ENCODE measurements at places on chromosomes 2 and 18.

- no peaks in the 10 kb centered on the region for H3K27me3 ChIP-seq
- H3K36me3 ChIP-seq, result no peaks in the 10 kb centered on the region
- peaks cover 6% of the 10 kb centered on the region for H3K4me1 ChIP-seq
- DNase-seq, result no peak
Measured at GRCh38 chr18:46563317-46563716, 93.7 kb downstream of the LOXHD1 start.

DNA sequence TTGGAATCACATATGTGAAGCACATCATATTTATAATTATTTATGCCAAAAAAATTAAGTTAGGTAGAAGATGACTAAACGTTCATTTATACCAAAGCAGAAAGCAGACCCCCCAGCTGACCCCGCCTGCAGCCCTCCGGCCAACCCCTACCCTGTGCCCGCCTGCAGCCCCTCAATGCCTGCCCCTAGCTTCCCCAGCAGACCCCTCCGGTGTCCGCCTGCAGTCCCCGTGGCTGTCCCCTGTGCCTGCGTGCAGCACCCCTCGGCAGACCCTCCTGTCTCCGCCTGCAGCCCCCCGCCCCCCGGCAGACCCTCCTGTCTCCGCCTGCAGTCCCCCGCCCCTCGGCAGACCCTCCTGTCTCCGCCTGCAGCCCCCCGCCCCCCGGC is 136.2 kb downstream of the NFATC1 start:
- H3K36me3 ChIP-seq, result peaks cover 15% of the 10 kb centered on the region
- peaks cover 21% of the 10 kb centered on the region for H3K4me1 ChIP-seq
- H3K4me3 ChIP-seq, result no peak overlapping the region
- H3K27me3 ChIP-seq, result peaks cover 6% of the 10 kb centered on the region

GRCh38 chr2:8663997-8664396 is 17.9 kb upstream of the ID2 start:
- H3K4me1 ChIP-seq, result peaks cover 19% of the 10 kb centered on the region
- no peak for DNase-seq
- no peak overlapping the region for H3K4me3 ChIP-seq
- no peaks in the 10 kb centered on the region for H3K36me3 ChIP-seq

DNA sequence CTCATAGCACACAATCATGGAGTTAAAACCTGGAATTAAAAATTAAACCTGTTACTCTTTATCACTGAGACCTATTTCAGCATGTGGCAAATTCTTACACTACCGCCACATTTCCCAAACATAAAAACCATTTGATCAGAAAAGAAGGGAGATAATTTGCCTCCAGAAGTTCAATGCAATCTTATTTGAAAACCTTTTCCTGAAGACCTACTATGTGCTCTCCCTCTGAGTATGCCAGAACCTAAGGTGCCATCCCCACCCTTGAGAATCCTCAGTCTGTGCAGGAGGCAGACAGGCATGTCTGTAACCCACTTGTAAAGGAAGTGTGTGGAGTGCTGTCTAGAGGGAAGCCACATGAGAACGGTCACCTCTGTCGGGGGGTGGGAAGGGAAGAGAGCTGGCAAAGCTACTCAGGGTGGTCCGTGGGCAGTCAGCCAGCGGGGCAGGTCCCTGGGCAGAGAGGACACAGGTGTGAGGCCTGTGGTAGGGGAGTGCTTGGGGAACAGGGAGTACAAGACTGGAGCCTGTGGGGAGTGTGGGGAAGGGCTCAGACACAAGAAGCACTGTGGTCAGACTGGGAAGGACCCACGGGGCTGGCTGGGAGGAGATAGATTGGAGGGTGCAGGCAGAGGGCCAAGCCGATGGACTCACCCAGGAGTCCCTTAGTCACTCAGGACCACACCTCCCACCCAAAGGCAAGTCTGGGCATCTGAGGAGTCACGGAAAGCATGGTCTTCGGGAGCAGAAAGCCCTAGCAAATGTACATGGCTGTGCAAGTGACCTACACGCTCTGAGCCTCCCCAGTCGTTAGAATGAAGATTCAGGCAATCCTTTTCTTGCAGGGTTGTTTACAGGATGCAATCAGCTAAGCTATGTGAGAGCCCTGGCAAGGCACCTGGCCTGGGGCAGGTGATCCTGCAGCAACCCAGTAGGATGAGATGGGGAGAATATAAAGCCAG is 22.8 kb downstream of the CRACDL start:
- no peaks in the 10 kb centered on the region for H3K27me3 ChIP-seq
- H3K27ac ChIP-seq, result no peak overlapping the region
- peaks cover 58% of the 10 kb centered on the region for H3K4me1 ChIP-seq
- H3K4me3 ChIP-seq, result no peak overlapping the region
- DNase-seq, result no peak

DNA sequence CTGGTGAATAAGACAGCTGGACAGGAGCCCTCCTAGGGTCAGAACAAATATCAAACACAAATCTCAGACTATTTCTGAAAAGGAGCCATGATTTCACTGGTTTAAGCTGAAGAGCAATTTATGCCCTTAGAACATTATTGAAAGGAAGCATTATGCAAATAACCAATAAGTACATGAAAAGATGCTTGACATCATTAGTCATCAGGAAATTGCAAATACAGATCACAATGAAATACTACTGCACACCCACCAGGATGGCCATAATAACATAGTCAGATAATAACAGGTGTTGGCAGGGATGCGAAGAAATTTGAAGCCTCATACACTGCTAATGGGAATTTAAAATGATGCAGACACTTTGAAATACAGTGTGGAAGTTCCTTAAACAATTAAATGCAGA is 176.4 kb upstream of the RAB6C start:
- H3K27ac ChIP-seq, result no peak overlapping the region
- no peaks in the 10 kb centered on the region for H3K27me3 ChIP-seq
- no peak overlapping the region for H3K4me3 ChIP-seq
- DNase-seq, result no peak

- no peaks in the 10 kb centered on the region for H3K36me3 ChIP-seq
- no peaks in the 10 kb centered on the region for H3K27me3 ChIP-seq
- peak; percentile 76 for DNase-seq
- H3K27ac ChIP-seq, result no peak overlapping the region
- no peaks in the 10 kb centered on the region for H3K4me1 ChIP-seq
Measured at GRCh38 chr2:176325732-176326131, 56.5 kb downstream of the MTX2 start.

DNA sequence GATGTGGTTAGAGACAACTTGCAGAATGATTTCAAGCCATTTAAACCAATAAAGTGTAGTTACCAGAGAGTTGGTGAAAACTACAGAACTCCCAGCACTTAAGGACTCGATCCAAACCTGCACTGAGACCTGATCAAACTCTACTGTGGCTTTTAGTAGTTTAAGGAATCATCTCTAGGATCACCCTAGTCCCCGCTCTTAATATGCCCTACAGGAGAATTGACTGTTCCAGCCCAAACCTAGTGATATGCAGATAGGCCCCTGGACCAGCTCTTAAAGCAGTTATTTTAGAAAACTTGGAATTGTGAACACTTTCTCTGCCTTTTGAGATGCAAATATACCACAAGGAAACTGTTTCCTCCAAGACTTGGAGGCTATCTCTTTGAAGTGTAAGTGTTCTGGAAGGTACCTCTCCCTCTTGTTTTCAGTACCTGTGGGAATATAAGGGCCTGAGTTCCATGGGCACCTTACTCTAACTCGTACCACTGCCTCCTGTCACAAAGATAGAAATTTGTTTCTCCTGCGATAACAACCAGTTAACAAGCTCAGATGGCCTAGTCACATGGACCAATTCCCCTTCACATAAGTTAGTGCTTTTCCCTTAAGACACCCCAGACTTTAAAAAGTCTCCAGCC is 1367.2 kb upstream of the SLC39A10 start:
- no peak overlapping the region for H3K27ac ChIP-seq
- H3K4me1 ChIP-seq, result no peaks in the 10 kb centered on the region
- H3K36me3 ChIP-seq, result no peaks in the 10 kb centered on the region
- H3K27me3 ChIP-seq, result no peaks in the 10 kb centered on the region
- H3K4me3 ChIP-seq, result no peak overlapping the region
- DNase-seq, result no peak

- H3K4me3 ChIP-seq, result no peak overlapping the region
- DNase-seq, result no peak
- no peaks in the 10 kb centered on the region for H3K27me3 ChIP-seq
- no peak overlapping the region for H3K27ac ChIP-seq
Measured at GRCh38 chr2:180662521-180662920, 317.9 kb upstream of the UBE2E3 start.

DNA sequence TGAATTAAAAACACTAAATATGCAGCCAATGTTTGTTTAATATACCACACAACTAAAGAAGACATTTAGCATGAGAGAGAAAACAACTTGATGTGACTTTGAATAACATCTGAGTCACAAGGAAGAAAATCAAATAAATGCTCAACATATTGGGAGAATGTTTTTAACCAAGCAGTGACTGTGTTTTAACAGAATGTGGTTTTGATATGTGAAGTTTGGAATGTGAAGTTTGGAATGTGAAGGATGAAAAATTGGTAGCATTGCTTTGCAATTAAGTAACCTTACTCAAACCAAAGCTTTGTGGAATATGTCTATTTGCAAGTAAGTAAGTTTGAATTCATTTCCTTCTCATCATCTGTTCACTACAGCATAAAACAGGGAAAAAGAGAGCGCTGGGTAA is 128.2 kb upstream of the DNAJC10 start:
- no peaks in the 10 kb centered on the region for H3K4me1 ChIP-seq
- H3K27ac ChIP-seq, result no peak overlapping the region
- no peaks in the 10 kb centered on the region for H3K27me3 ChIP-seq
- no peak overlapping the region for H3K4me3 ChIP-seq

- no peak overlapping the region for H3K27ac ChIP-seq
- H3K36me3 ChIP-seq, result no peaks in the 10 kb centered on the region
- DNase-seq, result no peak
- no peak overlapping the region for H3K4me3 ChIP-seq
Measured at GRCh38 chr2:85909005-85909404, 20.2 kb upstream of the ST3GAL5 start.

DNA sequence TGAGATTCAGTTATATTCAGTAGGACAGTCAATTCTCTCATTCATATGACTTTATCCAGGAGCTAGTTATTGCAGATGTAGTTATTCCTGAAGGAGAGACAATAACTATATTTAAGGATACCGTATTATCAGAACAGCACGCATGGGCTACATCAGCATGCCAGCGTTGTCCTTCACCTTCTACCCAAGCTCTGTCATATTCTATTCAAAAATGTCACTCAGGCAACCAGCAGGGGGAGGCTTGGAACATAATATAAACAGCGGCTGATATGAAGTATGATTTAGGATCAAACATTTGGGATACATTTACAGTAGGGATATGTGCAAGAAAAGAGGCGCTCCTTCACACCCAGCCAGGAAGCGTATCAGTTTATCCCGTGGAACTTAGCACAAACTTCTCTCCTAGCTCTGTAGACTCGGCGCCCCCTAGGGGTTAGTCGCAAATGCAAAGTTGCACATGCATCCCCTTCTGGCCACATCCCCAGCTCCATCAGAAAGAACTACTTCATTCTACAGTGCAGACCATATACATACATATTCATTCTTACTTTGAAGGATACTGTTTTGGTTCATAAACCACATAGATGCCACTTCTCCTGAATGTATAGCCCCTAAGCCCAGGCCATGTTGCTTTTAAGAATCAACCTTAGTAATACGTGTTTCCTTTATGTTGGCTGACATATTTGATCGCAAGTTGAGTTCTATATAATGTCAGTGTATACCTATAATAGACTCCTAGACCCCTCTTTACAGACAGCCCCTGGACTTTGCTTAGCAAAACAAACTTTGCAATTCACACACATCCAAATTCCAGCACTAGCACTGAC is 759.4 kb downstream of the ADCYAP1 start:
- H3K4me1 ChIP-seq, result no peaks in the 10 kb centered on the region
- no peaks in the 10 kb centered on the region for H3K27me3 ChIP-seq
- no peak overlapping the region for H3K27ac ChIP-seq
- no peak for DNase-seq

DNA sequence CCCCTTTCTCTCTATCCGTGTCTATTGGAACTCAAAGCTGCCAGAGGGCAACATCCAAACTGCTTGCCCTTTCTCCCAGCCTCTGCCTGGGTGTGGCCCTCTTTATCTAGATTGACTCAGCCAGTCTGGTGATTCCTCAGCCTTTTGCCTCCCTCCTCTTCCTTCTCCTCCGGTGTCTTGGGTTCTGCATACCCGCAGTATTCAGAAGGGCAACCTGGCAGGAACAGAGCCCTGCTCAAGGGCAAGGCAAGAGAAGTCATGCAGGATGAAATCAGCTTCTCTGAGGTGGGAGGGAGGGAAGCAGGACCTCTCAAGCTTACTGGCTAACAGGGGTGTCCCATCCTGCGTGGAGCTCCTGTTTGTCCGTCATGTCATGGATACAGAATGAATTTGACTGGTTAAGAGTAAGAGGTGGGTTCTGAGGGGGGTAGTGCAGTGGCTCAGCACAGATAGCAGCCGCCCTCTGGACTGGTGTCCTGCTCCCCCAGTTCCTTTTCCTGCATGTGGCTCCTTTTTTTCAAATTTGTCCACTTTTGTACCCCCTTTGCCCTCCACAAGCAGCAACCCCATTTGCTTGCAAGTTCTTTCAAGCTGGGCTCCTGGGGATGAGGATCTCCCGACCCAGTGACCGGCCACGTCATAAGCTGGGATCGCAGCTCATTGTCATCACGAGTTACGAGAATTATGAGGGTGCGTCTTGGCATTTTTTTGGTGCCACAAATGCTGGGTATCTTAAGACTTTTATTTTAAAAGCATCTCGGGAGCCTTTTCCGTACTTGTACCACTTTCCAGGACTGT is 154.1 kb downstream of the FHOD3 start:
- H3K27ac ChIP-seq, result no peak overlapping the region

DNA sequence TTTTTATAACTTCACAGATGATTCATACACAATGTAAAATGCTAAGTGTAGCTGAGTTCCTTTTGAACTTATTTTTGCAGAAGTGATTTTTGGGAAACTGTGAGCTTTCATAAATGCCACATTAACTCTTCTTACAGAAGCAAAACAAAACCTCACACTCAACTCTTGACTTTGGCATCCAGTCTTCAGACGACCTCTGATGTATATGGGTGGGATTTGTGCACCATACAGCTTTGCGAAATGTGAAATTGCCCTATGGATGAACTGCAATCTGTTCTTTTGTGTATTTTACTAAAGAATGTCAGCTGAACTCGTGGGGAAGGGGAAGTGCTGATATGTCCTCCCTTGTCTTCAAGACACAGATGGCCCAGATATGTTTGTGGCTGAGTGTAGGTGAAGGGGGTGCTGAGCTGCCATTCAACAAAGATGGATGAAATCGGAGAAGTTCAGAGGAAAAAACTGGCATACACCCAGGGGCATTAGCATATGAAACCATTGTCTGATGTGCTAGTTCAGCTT is 218.3 kb downstream of the PTGR3 start:
- H3K4me3 ChIP-seq, result no peak overlapping the region
- no peaks in the 10 kb centered on the region for H3K36me3 ChIP-seq
- H3K27ac ChIP-seq, result no peak overlapping the region
- no peak for DNase-seq
- H3K4me1 ChIP-seq, result no peaks in the 10 kb centered on the region

Measured in spinal cord (tissue), 10 donors.